ENCODE measurements at places on chromosomes 16 and 17. TPM values are rescaled to one million over a fixed set of nuclear protein-coding genes. Genes with fewer than 3 reads are reported as not detected.

DNA sequence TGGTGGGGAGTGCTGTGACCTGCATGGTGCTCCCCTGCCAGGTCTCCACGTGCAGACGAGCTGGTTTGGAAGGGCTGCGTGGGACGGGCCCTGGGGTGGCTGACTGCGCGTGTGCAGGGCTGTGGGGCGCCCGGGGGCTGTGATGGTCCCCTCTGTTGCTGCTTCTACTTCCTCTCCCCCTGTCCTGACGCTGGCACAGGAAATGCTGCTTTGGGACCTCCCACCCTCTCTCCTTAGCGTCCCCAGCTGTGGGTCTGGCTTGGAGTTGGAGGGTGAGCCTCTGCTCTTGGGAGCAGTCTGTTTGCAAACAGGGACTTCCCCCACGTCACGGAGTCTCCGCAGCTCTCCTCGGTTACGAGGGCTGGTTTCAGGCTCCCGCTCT is 35.2 kb downstream of the TSC2 start:
- DNase-seq, result peak; percentile 78

Gene GCGR
- 0.05 TPM for total RNA-seq

Gene IGF2BP1
- 10.9 TPM for total RNA-seq

Gene IRX5
- 0.61 TPM for total RNA-seq

Gene TAT
- 0.09 TPM for total RNA-seq

Gene VAT1L
- 0.24 TPM for total RNA-seq

Measured in thymus (tissue), 14 donors.